Upper lobe of left lung (tissue), 6 donors: ENCODE measurements at places on chromosomes 7 and 10. TPM values are rescaled to one million over a fixed set of nuclear protein-coding genes. Genes with fewer than 3 reads are reported as not detected.

The TRIM73 gene
- total RNA-seq, result 3.3 TPM

The MMRN2 gene
- total RNA-seq, result 18.8 TPM

DNA sequence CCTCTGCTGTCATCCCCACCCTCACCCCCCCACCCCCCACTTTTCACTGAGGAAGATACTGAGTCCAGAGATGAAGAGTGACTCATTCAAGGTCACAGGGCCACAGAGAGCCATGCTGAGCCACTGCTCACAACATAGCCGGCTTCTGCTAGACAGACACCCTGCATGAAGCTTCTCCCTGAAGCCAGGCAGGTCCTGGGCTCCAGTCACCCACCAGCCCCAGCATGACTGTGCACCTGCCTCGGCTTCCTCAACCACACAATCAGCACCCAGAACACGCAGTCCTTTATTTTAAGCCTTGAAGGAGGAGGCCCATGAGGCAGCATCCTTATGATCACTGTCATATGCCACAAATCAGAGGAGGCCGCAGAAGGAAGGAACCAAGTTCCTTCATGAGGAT, 19.2 kb upstream of the PRKAG2 start:
- H3K4me3 ChIP-seq, result no peak overlapping the region
- no peak for DNase-seq
- no peaks in the 10 kb centered on the region for H3K27me3 ChIP-seq
- H3K4me1 ChIP-seq, result peaks cover 4% of the 10 kb centered on the region
- H3K27ac ChIP-seq, result no peak overlapping the region

The ZNF488 gene
- 0.37 TPM for total RNA-seq

DNA sequence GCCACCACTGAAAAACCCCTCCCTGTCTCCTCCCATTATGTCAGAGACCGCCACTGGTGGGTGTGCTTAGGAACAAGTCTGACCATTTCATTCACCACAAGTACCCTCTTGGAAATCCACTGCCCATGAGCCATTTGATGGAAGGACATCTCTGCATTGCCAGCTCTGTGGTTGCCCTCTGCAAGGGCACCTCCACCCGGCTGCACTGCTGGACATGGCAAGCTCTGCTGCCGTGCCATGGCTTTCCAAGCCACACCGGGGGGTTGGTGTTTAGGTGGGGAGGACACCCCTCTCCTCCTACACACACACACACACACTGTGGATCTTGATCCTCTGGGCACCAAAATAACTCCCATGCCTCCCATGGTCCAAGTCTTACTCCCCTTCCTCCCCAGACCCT, 5.2 kb upstream of the PLXNA4 start:
- no peak overlapping the region for H3K4me3 ChIP-seq
- H3K4me1 ChIP-seq, result peaks cover 16% of the 10 kb centered on the region

DNA sequence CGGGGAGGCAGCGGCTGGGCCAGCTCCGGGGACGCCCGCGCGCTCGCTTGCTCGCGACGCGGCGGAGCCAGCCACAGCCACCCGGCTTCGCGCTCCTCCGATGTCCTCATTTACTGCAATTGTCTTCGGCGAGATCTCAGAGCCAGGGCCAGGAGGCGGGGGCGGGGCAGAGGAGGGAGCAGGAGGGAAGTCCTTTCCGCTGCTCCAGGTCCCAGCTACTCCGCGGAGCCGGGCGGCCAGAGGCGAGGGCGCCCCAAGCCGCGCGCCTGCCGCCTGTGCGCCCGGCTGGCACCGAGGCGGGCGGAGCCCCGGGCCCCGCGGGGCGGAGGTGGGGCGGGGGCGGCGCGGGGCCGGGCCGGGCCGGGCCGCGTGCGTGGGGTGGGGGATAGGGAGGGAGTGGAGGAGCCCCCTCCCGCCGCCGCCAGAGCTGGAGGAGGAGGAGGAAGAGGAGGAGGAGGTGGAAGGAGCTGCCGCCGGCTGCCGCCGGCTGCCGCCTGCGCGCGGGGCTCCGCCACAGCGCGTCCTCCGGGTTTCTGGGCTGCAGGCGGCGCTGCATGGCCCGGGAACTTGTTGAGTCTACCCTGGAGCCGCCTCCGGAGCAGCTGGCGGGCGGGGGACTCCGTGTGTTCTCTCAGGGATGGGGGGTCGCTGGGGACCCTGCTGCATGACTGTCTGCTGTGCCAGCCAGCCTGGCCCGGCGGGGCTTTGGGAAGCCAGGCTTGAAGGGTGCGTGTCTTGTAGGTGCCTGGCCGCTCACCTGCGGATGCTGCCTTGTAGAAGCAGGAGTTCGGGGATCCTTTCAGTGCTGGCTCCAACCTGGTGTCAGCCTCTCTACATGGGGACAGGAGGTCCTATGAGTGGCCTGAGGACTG, at the start of gene INSYN2A:
INSYN2A (minus strand) TSS at position 310 of the 872 bp plus-strand sequence. CDS start 20,196 bp downstream, outside the sequence.
- H3K4me1 ChIP-seq, result peaks cover 14% of the 10 kb centered on the region
- no peak within 1 kb of the TSS for H3K27ac ChIP-seq
- DNase-seq, result peak; percentile 83
- H3K27me3 ChIP-seq, result no peaks in the 10 kb centered on the region

DNA sequence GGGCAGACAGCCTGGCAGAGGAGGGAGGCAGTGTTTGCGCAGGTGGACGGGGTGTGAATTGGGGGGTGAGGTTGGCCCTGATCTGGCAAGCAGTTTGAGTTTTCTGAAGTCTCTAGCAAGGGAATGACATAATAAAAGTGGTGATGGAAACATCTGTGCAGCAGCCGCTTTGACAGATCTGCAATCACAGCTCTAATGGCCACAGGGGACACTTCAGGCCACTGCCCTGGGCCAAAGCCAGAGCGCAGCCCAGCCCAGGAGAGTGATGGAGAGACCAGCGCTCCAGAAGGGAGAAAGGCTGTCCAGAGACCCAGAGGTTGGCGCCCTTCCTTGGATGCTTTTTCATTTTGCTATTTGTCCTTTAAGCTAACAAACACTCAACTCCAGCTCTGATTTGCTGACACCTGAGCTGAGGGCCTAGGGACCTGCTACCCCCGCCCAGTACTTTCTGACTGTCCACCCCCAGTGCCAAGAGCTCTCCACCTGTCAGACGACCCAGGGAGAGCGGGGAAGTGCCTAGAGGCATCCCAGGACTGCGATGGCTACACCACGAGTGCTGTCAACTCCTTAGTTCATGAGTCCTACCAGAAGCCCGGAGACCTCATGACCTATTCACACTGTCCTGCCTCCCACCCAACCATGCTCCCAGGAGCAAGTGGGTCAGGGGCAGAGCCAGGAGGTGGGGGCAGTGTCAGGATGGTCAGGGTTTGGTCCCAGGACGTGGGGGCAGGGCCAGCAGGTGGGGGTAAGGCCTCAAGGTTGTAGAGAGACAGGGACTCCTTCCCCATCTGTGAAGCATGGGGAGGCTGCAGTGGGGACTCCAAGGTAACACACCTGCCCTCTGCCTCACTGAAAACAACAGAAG, 112.6 kb downstream of the PRKAG2 start:
- H3K27me3 ChIP-seq, result no peaks in the 10 kb centered on the region
- no peak for DNase-seq
- H3K4me1 ChIP-seq, result no peaks in the 10 kb centered on the region
- H3K4me3 ChIP-seq, result no peak overlapping the region
- H3K36me3 ChIP-seq, result no peaks in the 10 kb centered on the region

- H3K4me3 ChIP-seq, result no peak overlapping the region
- H3K36me3 ChIP-seq, result no peaks in the 10 kb centered on the region
- no peaks in the 10 kb centered on the region for H3K4me1 ChIP-seq
- H3K27me3 ChIP-seq, result no peaks in the 10 kb centered on the region
- no peak overlapping the region for H3K27ac ChIP-seq
Measured at GRCh38 chr7:91165846-91166230, 98.4 kb upstream of the FZD1 start.

DNA sequence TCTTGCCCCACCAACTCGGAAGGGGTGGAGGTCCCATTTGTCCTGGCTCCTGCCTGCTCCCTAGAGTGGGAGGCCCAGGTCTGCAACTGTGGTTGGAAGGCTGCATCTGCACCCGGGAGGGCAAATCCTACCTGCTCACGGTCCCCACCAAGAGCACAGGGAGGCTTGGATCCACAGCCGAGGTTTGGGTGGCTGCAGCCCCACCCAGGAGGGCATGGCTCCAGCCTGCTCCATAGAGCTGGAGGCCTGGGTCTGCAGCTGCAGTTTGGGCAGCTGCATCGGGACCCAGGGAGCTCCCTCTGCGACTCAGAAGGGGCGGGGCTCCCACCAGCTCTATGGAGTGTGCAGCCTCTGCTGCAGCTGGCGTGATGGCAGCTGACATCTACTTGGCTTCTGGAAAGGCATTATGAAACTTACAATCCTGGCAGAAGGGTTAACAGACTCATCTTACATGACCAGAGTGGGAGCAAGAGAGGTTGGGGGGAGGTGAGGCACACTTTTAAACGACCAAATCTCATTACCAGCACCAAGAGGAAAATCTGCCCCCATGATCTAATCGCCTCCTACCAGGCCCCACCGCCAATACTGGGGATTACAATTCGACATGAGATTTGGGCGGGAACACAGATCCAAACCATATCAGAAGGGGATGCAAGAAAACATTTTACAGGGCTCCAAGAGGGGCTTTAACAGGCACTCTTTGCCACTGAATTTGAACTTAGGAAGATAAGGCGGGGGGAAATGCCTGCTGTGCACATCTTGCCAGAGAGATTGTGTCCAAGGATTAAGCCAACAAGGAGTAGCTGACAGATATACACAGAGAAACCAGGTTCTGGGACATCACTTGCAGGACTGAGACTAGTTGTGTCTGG, 8.2 kb upstream of the BLVRA start:
- H3K4me1 ChIP-seq, result peaks cover 7% of the 10 kb centered on the region
- DNase-seq, result no peak
- H3K4me3 ChIP-seq, result no peak overlapping the region
- no peak overlapping the region for H3K27ac ChIP-seq
- H3K36me3 ChIP-seq, result no peaks in the 10 kb centered on the region
- H3K27me3 ChIP-seq, result no peaks in the 10 kb centered on the region

GRCh38 chr10:122126763-122127659, 138.0 kb downstream of the TACC2 start:
- H3K4me3 ChIP-seq, result peak overlapping the region; percentile 38
- DNase-seq, result peak; percentile 76
- no peaks in the 10 kb centered on the region for H3K36me3 ChIP-seq
- peaks cover 32% of the 10 kb centered on the region for H3K4me1 ChIP-seq

DNA sequence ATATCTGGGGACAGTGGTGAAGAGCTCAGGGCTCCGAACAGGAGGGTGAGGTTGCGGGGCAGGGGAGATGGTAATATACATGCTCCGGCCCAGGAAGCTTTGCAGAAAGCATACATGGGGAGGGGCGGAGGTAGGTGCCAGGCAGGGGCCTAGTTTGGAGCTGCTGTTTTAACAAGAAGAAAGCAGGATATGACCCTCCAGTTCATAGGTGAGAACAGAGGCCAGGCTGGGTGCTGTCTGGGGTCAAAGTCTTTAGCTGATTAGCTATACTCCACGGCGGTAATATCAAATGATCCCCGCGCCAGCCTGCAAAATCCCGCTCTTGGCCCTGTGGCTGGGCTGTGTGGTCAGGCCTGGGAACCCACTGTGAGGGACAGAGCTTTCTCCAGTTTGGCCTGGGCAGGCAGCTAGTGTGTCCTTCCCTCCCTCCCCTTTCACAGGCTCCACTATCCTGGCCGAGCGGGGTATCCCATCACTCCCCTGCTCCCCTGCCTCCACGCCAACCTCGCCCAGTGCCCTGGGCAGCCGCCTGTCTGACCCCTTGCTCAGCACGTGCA, 95.6 kb downstream of the NEURL1 start:
- H3K27me3 ChIP-seq, result peaks cover 5% of the 10 kb centered on the region
- H3K36me3 ChIP-seq, result no peaks in the 10 kb centered on the region
- peak; percentile 44 for DNase-seq
- no peak overlapping the region for H3K4me3 ChIP-seq
- peaks cover 10% of the 10 kb centered on the region for H3K4me1 ChIP-seq
- no peak overlapping the region for H3K27ac ChIP-seq

The EPO gene
- not detected for total RNA-seq

DNA sequence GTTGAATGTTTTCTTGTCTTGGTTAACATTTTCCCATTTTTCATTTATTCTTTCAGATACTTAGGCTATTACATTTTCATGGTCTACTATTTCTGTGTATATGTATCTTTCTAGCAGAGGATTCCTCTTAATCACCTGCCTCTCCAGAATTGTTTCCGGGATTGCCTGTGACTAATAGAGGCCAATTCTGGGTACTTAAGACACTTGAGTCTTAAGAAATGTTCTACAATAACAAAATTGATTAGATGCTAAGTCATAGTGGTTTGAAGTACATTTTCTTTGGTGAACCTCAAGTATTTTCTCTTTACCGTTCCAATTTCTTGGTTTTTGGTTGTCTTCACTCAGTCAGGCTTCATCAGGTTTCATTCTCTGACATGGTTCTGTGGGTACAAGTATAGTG, 26.4 kb downstream of the BBS9 start:
- H3K27me3 ChIP-seq, result no peaks in the 10 kb centered on the region
- H3K27ac ChIP-seq, result no peak overlapping the region
- no peak for DNase-seq
- no peaks in the 10 kb centered on the region for H3K36me3 ChIP-seq
- H3K4me3 ChIP-seq, result no peak overlapping the region
- no peaks in the 10 kb centered on the region for H3K4me1 ChIP-seq

- peak overlapping the region; percentile 91 for H3K27ac ChIP-seq
- H3K4me1 ChIP-seq, result peaks cover 58% of the 10 kb centered on the region
- peak; percentile 36 for DNase-seq
- H3K4me3 ChIP-seq, result no peak overlapping the region
Measured at GRCh38 chr10:132422903-132423825, 26.2 kb downstream of the PWWP2B start.

- no peaks in the 10 kb centered on the region for H3K4me1 ChIP-seq
- H3K36me3 ChIP-seq, result peaks cover 2% of the 10 kb centered on the region
- H3K27me3 ChIP-seq, result no peaks in the 10 kb centered on the region
- DNase-seq, result no peak
- H3K27ac ChIP-seq, result no peak overlapping the region
- no peak overlapping the region for H3K4me3 ChIP-seq
Measured at GRCh38 chr10:49500412-49500811, 38.5 kb downstream of the ERCC6 start.

The OR2A12 gene
- total RNA-seq, result not detected

The ATP6V0E2 gene
- total RNA-seq, result 34.1 TPM

The DENND2A gene
- total RNA-seq, result 13.6 TPM

GRCh38 chr7:152403726-152404125, 32.1 kb downstream of the KMT2C start:
- H3K4me1 ChIP-seq, result no peaks in the 10 kb centered on the region
- no peak overlapping the region for H3K4me3 ChIP-seq
- H3K36me3 ChIP-seq, result no peaks in the 10 kb centered on the region
- no peak overlapping the region for H3K27ac ChIP-seq
- H3K27me3 ChIP-seq, result no peaks in the 10 kb centered on the region

DNA sequence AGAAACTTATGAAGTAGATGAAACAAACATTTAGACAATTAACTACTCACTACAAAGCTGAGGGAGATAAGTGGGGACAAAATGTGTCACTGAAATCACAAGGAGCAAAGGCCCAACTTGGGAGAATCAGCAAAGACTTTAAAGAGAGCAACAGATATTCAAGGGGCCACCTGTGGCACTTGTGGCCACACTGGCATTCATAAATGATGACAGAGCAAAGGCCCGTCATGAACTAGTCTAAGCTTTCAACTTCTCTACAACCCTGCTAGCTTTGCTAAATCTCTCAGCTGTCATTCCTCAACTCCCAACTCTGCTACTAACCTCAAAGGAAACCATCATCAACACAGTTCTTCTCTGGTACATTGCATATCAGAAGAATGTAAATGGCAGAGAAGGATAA, 178.4 kb downstream of the CPEB3 start:
- H3K36me3 ChIP-seq, result no peaks in the 10 kb centered on the region
- no peak overlapping the region for H3K27ac ChIP-seq
- no peak for DNase-seq
- peaks cover 7% of the 10 kb centered on the region for H3K4me1 ChIP-seq
- H3K4me3 ChIP-seq, result no peak overlapping the region
- no peaks in the 10 kb centered on the region for H3K27me3 ChIP-seq

The TDRD1 gene
- 0.17 TPM for total RNA-seq

GRCh38 chr7:136293272-136293671, 316.1 kb upstream of the MTPN start:
- no peaks in the 10 kb centered on the region for H3K36me3 ChIP-seq
- H3K27me3 ChIP-seq, result no peaks in the 10 kb centered on the region
- H3K27ac ChIP-seq, result no peak overlapping the region
- DNase-seq, result no peak
- no peak overlapping the region for H3K4me3 ChIP-seq
- no peaks in the 10 kb centered on the region for H3K4me1 ChIP-seq

The SCIN gene
- total RNA-seq, result 10.5 TPM
